SIG-M5 (cell line): ENCODE measurements at places on chromosomes 16 and 17.

DNA sequence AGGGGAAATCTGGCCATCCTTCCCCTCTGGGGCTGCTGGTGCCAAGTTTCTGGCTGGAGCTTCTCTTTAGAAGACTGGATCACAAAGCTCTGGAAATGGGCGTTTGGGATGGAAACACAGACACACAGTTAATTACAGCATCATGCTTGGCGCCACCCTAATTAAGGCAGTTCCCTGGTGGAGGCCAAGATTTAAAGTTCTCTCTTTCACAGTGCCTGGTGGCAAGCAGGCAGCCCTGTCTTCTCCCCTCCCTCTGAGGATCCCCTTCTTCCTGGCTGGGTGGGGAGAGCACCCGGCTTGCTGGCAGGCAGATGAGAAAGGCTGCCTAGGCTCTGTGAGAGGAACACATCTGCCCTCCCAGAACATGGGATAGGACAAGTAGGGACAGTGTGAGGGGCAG, 59.0 kb upstream of the NKD1 start:
- no peak for DNase-seq

DNA sequence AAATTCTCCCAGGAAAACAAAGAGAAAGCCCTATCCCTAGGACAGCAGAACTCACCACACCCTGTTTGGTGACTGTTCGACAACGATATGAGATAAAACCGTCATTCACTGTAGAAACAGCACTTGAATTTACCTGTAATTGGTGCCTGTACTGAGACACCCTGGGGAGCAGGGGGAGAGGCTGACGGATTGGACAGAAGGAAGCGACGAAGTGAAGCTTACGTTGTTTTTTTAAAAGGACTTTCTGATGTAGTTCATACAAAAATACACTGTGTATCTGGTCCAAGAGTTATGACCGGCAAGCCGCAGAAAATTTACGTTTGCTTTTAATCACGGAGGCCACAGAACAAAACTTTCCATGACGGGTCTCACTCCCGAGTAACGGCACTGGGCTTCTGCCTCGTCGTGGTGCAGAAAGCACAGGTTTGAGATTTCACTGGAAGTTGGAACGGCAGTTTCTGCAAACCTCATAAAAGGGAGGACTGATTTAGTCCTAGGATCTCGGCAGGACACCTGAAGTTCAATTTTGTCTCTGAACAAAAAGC, 9.7 kb downstream of the NXN start:
- DNase-seq = no peak

DNA sequence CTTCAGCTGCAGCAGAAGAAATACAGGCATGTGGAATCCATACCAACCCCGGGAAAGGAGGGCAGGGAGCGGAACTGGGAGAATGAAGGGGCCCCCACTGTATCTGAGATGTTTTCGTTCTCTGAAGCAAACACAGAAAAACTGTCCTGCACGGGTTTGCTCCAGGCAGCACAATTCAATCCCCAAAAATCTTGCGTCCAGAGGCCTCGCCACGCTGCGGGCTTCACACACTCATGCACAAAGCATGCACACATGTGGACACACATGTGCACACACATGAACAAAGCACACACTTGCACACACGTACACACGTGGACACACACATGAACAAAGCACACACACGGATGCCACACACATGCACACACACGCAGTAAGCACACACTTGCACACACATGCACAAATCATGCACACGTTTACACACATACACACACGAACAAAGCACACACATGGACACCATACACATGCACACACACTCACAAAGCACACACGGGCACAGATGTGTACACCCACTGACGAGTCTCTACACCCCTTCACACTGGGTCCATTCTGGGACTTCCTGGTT, 27.3 kb downstream of the COX4I1 start:
- DNase-seq = no peak

DNA sequence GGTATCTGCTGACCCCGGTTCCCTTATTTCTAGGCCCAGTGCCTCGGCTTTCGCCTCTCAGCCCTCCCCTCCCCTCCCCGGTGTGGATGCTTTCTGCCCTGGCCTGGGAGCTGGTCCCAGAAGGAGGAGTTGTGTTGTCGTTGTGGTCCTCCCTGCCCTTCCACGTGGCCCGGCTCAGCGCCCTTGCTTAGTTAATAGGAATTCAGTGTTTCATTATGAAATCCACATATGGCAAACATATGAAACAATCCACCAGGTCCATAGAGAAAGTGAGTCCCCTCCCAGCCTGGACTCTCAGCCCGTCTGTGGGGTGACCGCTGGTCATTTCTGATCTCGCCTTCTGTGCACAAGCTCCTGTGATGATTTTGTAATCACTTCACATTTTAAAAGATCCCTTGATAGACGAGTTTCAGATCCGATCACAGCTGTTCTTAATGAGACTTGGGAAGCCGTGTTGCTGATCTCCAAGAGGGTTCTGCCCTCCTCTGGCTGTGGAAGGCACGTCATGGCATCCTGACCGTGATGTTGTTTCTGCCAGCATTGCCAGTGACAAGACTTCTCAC, 112.1 kb downstream of the BANP start:
- no peak for DNase-seq

DNA sequence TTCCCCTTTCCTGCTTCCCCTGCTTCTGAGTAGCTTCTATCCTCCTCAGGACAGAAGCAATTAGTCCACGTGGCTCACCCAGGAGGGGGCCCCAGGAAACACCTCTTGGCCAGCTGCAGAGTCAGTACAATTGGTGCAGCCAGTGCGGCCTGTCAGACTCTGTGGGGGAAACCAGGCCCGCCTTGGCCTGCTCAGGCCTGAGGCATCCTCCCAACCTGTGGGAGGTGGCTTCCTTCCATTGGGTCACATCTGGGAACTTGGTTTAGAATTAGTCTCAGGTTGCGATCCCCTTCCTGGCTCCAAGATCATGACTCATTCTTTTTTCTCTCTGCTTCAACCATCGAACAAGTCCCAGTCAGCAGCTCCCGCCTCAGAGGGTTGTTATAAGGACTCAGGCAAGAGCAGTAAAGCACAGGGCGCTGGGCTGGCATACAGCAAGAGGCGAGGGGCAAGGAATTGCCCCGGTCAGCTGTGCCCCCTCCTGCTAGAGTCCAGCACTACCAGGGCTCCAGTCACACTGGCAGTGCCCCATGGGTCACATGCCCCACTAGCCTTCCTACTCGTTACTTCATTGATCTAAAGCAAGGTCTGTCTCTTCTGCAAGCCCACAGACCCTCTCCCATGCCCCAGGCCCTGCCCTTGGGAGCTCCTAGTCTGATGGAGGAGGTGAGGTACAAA, 8.1 kb upstream of the EPX start:
- no peak for DNase-seq

GRCh38 chr17:35183332-35183731, 10.9 kb downstream of the SLC35G3 start:
- DNase-seq = no peak

DNA sequence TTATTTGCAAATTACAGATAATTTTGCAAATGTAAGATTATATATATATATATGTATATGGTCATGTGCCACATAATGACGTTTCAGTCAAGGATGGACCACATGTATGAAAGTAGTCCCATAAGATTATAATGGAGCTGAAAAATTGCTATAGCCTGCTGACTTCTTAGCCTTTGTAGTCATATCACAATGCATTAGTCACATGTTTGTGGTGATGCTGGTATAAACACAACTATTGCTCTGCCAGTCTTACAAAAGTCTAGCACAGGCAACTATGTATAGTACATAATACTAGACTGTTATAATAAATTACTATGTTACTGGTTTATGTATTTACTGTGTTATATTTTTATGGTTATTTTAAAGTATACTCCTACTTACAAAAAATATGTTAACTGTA, 444.3 kb downstream of the KCNJ2 start:
- DNase-seq = no peak

- no peak for DNase-seq
Observed at GRCh38 chr17:83198366-83199341, 119.2 kb downstream of the METRNL start.

- DNase-seq = no peak
Observed at GRCh38 chr16:2007081-2007836, 2.4 kb downstream of the ZNF598 start.

DNA sequence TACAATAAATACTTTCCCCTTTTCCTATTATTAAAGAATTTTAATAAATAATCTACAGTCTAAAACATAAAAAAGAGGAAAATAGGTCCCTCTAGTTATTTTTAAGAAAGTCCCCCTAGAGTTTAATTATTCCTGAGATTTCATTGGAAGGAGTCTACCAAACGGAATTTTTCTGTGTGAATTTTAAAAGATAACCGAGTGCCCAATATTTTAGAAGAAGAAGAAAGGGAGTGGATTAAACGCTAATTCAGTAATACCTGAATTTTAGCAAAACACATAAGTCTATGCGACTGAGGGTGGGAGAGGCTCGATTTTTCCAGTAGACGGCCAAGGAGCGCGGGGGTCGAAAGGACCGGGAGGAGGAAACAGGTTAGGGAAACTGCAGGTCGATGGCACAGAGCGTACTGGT, 2.2 kb downstream of the HOXB2 start:
- DNase-seq = no peak

- DNase-seq = no peak
Observed at GRCh38 chr16:61413021-61413420, 623.2 kb downstream of the CDH8 start.

DNA sequence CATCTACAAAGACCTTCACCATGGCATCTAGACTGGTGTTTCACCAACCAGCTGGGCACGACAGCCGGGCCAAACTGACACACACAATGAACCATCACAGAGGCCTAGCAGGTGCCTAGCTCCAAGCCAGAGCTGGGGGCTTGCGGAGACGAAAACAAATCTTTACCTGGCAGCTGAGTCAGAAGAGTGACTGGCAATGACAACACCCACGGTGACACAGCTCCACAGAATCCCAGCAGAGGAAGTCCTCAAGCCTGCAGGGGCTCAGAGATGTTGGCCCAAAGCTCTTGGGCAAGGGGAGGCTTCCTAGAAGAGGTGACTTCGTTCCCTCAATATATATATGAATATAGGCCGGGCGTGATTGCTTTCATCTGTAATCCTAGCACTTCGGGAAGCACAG, 5.1 kb downstream of the MMP25 start:
- no peak for DNase-seq

DNA sequence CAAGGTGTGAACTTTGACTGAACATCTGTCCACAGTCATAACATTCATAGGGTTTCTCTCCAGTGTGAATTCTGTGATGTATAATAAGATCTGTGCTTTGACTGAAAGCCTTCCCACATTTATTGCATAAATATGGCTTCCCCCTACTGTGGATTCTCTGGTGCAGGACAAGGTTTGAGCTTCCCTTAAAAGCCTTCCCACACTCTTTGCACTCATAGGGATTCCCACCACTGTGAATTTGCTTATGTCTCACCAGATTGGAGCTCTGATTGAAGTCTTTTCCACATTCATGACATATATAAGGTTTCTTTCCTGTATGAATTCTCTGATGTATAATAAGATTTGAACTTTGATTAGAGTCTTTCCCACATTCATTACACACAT, 8.3 kb downstream of the ZNF594 start:
- no peak for DNase-seq

- DNase-seq = no peak
Observed at GRCh38 chr17:71110326-71110725, 941.0 kb downstream of the KCNJ2 start.

DNA sequence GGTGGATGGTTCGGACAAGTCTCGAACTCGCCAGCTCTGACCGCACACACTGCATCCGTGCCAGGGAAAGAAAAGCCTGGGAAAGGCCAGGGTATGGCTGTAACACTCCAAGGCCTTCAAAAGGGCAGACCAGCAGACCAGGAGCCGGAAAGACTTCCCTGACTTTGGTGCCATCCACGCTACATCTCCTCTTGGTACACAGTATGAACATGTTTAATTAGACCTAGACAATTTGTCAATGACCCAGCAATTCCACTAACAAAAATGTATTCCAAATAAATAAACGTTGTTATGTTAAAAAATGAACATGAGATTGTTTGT, 637 bp upstream of the HDAC5 start:
- no peak for DNase-seq

GRCh38 chr17:17729620-17730249, 48.5 kb downstream of the RAI1 start:
- DNase-seq = no peak

- no peak for DNase-seq
Observed at GRCh38 chr17:45656527-45657181, 127.5 kb upstream of the CRHR1 start.

DNA sequence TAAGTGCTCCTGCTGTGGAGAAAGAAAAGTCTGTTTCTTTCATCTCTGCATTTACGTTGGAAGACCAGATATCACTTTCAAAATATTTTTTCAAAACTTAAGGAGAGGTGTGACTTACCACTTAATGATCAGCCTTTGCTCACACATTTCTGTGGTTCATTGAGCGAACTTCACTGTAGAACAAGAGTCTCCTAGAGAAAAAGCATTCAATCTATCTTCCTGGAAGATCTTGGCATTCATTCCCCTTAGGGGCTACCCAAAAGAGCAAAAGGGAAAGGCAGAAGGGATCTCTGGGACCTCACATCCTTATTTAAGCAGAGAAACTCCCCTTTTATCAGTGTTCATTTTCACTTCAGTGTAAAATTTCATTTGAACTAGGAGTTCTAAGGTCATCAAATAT, 61.2 kb downstream of the HS3ST3A1 start:
- no peak for DNase-seq

GRCh38 chr17:39244016-39244599, 18.4 kb upstream of the STAC2 start:
- DNase-seq = no peak

DNA sequence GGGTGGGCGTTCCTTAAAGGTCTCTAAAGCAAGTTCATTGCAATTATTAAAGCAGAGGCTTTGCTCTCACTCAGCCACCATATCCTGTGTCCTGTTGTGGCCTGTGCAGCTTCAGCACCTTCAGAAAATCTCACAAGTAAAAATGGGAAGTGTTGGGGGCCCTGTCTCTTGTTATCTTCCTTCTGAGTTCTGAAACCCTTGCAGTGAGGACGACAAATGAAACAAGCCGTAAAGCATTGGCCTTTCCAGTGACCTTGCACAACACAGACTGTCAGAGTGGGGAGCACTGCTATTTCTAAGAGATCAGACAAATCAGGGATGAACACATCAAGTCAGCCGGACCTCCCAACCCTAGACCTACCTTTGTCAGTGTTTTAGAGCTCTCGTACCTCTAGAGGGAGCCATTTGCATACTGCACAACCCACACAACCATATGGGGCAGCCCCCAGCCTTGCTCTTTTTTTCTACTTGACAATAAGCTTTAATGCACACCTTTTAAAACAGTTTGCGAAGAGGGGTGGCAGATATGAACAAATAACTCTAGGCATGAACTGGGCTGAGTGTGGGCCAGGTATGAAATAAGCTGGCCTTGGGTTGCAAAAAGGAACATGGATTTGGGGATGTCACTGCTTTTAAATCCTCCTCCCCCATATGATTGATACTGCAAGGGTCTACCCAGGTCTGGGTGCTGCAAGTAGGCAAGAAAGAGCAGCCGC, 89.8 kb downstream of the KATNIP start:
- no peak for DNase-seq

DNA sequence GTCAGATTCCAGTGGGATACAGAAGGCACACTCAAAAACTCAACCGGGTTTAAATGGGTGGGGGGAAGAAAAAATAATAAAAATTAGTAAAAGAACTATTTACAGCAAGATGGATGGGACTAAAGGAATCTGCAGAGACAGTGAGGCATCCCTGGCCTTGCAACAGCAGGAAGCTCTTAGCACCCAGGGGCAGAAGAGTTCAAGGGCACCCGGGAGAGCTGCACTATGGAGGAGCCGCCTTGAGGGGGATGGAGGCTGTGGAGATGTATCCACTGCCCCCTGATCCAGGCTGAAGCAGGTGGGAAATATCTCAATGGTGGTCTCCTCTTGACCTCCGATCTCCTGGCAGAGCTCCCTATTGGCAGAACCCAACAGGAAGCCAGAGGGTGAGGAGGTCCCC, 69.4 kb upstream of the NFAT5 start:
- no peak for DNase-seq
